ENCODE measurements at places on chromosomes 4 and X.
A peak's percentile ranks its signal among the peaks of the same experiment; 100 is the strongest.

DNA sequence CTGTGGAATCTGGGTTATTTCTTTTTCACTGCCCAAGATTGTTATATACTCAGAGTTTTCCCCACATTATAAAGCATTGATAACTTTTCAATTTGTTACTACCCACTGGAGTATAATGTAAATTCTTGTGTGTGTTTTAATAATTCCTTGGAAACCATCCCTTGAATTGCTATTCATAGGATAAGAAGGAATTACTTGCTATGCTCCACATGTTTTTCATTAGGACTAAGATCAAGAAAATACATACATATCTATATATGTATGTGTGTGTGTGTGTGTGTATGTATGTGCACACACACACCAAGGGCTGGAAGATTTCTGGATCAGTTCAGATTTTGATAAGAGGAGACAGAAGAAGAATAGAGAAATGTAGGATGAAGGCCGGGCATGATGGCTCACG is 206.4 kb upstream of the JADE1 start:
- no peak for DNase-seq

DNA sequence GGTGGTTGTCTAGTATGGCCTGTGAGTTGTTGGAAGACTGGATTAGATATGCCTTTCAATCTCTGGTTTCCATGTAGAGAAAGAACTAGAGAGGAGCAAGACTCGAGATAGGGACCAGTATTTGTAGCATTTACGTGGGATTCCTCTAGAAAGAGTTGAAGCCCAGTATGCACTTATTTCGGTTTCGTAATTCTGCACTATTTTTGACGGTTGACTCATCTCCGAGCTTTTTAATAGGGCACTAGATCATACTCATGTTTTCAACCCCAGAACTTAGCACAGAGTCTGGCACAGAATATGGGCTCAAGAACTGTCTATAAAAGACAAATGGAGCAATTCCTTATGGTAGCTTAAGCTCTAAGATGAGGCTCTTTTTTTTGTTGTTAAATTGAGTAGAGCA is 15.7 kb downstream of the HELT start:
- DNase-seq = no peak

DNA sequence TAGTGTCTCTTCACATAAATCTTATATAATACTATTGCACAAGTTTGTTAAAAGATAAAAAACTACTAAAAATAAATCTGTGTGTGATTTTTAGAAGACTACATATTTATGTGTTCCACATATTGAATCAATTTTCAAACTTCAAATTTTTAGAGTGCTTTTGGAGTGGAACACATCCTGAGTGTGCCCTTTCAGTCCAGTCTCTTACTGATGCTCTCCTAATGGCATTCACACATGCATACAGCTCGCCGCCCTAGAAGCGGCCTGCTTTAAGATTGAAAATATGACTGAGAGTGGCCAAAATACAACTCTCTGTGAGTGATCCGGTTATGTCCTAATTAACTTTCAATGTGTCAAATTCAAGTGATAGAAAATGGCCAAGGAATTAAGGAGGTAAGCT is 628.8 kb downstream of the ANKRD50 start:
- DNase-seq = no peak

DNA sequence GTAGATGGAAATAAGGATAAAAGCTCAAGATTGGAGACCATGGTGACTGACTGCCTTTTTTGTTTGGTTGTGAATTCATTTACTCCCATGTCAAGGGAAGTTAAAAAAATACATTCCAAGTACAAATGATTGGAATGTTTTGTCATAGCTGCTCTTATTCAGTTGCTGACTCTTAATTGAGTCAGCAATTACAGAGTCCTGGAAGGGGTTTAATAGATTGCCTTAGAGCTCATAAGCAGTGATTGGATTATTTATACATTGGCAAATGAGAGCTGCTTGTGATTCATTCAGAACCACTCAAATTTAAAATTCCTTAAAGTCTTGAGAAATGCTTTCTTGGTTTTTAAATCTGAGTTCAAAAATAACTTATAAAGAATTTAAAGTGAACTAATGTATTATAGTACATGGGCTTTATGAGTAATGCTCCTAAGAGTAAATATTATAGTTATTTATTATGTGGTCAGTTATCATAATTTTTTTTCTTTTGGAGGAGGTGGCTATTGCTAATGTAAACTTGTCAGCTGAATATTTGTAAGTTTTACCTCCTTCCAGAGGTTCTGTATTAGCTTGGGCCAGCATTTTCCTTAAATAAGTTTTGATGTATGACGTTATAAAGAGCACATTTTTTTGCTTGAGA is 13.6 kb downstream of the JADE1 start:
- DNase-seq = no peak

DNA sequence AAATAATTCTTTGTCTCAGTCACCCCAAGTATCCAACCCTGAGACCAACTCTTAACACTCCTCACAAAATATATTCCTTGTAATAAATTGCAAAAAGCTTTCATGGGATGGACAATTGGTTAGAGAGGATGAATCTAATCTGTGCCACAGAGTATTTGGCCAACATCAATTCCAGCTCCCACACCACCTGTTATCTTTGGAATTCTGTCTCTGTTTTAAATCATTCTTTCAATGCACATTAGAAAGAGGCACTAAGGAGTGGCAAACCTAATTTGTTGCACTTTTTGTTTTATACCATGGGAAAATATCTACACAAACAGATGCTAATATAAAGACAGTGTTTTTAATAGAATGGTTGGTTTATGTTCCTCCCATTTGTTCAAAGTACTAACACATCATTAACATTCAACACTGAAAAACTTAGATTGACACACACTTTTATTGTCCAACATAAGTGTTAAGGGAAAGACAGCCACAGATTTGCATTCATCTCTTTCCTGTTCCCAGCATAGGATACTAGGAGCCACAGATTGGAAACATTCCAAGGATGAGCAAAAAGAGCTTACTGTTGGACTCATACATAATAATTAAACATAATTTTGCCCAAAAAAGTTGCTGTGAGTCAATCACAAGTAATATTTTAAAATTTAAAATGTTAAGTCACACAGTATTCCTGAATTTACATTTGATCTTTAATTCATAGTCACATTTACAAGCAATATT is 116.4 kb downstream of the PPA2 start:
- no peak for DNase-seq

DNA sequence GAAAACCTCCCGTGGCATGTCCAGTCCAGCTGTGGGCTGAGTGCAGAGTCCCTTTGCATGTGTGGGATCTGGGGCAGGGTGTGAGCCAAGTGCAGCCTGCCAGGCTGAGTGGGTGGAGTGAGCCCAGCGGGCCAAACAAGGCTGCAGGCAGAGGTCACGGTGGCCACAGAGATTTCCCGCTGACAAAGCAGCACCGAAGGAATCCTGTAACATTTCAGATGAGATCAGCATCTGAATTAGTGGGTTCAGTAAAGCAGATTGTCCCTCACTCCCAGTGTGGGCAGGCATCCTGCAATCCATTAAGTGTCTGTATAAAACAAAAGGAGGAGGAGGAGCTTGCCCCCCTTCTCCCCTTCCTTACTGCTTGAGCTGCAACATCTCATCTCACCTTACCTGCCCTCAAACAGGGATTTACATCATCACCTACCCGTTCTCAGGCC is 324.4 kb downstream of the FAT4 start:
- no peak for DNase-seq

DNA sequence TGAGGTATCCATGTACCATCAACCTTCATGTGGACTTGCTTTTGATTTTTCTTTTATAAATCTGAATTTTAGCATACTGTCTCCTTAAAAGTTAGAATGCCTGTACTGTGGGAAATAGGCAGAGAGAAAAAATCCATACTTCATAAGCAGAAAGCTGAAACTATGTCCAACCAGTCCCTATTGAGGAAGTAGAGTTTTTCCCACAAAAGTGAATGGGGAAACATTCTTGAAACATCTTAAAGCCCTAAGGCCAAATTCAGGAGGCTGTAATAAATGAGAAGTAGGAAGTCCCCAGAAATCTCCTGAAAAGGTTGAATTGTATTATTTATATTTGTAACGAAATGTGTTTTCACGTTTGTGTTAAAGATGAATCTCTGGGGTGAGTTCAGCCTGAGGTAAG is 56.3 kb downstream of the ENOX2 start:
- DNase-seq = no peak

GRCh38 chr4:53003959-53004358 is 141.8 kb downstream of the RASL11B start:
- no peak for DNase-seq

- no peak for DNase-seq
Measured at GRCh38 chrX:110509755-110510532, 151.3 kb downstream of the RTL9 start.

GRCh38 chrX:118496763-118497079 is 1.1 kb downstream of the DOCK11 start:
- no peak for DNase-seq

GRCh38 chr4:127889903-127890302 is 9.2 kb downstream of the PLK4 start:
- DNase-seq = no peak

GRCh38 chr4:182695009-182695408 is 222.2 kb downstream of the DCTD start:
- DNase-seq = no peak

DNA sequence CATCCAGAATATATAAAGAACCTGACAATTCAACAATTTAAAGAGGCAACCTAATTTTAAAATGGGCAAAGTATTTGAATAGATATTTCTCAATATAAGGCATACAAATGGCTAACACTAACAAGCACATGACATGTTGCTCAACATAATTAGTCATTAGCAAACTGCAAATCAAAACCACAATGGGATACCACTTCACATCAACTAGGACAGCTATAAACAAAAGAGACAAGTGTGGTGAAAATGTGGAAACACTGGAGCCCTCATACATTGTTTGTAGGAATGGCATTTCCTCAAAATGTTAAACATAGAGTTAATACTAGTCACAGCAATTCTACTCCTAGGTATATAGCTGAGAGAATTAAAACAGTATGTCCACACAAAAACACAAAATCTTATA is 96.7 kb downstream of the CORIN start:
- DNase-seq = no peak

DNA sequence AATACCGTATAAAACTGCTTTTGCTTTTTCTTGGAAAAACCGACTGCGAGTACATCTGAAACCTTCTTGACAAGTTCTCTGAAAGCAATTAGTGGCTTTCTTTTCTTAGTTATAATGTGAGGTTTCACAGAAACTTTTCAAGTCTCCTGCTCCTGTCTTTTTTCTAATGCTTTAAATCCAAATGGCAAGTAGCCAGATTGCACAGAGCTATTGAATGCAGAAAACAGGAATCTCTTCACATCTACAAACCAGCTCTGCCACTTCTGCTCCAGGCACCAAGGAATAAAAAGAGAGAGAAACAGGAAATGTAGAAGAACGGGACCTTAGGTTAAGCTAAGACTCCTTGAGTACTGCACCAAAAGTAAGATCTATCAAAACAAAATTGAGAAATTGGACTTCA is 267.3 kb upstream of the TET2 start:
- no peak for DNase-seq

- no peak for DNase-seq
Measured at GRCh38 chrX:121479406-121479805, 432.0 kb downstream of the GLUD2 start.

DNA sequence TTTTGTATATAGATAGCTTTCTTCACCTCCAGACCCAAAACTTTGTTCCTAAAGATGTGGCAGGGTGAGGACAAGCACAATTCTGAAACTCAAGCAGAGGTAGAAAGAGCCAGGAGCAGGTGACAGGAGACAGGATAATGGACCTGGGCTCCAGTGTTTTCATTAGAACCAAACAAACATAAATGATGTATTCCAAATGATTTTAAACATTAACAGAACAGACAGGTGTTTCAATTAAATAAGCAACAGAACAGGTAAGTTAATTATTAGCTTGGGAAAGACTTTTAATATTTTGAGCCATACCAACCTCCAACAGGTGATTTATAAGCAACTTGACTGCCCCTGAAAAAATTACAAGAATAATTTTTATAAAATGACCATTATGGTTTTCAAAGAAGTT is 459.4 kb upstream of the LCORL start:
- DNase-seq = no peak

GRCh38 chr4:153788413-153789276 is at the start of gene SFRP2:
Gene SFRP2, minus strand, starts transcription at chr4:153789083. Its CDS starts 248 bp downstream, at chr4:153788835.
- no peak for DNase-seq

- no peak for DNase-seq
Measured at GRCh38 chr4:140172960-140173359, 19.0 kb upstream of the MAML3 start.

- peak; percentile 43 for DNase-seq
Measured at GRCh38 chrX:21972721-21973120, 32.2 kb downstream of the SMS start.

- no peak for DNase-seq
Measured at GRCh38 chr4:185559915-185560281, 24.6 kb upstream of the PDLIM3 start.

- DNase-seq = peak; percentile 81
Measured at GRCh38 chr4:119286377-119287002, 35.4 kb downstream of the FABP2 start.

DNA sequence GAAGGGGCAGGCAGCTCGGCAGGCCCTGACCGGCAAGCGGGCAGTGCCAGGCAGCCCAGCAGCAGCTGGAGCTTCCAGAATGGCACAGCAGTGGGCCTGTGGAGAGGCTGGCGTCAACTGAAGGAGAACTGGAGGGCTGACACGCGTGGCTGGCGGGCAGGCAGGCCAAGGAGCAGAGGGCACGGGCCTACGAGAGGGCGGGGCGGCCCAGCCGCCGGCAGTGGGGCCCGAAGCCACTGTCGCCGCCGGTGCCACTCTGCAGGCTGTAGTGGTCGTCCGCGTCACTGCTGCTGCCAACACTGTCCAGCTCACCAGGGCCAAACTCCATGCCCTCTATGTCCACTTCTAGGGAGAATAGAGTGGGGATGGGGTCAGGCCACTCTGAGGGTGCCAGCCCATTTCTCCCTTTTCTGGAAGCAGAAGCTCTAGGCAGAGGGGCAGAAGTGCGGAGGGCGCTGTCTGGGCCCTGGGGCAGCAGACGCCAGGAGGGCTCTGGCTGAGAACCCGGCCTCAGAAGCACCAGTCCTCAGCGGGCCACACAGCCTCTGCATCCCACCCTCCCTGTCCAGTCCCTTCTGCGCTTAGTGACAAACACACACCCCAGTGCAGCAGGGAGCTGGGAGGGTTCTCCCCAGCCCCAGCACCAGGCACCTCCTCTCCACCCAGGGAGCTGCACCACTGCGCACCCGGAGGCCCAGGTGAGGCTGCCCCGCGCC is 8.6 kb upstream of the HAUS3 start:
- no peak for DNase-seq

DNA sequence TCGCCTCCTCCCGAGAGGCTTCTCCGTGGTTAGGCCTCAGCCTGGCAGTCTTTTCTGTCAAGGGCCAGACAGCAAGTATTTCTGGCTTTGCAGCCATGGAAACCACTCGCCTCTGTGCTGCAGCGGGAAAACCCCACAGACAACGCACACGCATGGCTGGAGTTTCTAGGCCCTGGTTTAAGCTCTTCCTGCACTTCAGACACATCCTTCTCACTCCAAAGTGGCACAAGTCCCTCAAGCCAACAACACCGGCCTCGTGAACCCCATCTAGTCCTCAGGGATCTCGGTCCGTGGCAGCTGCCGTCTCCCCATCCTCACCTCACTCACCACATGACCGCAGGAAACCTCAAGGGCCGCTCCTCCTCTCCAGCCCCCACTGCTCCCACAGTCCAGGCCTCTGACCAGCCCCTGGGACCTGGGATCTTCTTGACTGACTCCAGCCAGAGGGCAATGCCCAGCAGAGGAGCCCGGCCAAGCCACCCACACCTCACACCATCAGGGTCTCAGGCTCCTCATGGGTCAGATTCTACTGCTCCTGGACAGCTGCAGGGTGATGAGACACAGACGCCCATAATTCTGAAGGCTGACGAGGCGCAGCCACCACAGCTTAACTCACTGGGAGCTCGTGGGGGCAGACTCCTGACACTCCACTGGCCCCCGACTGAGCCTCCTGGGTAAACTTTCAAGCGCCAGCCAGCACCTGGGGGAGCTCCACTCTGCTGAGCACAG is 21.7 kb downstream of the LETM1 start:
- no peak for DNase-seq

Measured in hematopoietic multipotent progenitor cell (in vitro differentiated cells).